WTC11 (cell line): ENCODE measurements at places on chromosomes 16 and 17. TPM values are rescaled to one million over a fixed set of nuclear protein-coding genes. Genes with fewer than 3 reads are reported as not detected.

The CDYL2 gene
- 4.3 to 8.2 TPM (median 5.4 TPM) in 3 replicates for total RNA-seq

The CARD14 gene
- 0.18 to 0.83 TPM (median 0.25 TPM) in 3 replicates for total RNA-seq

The PRSS33 gene
- total RNA-seq: 0.18 to 0.44 TPM (median 0.24 TPM) in 3 replicates

The TXNDC17 gene
- total RNA-seq: 148 to 157 TPM (median 151 TPM) in 3 replicates

The KIF2B gene
- total RNA-seq: not detected in 3 replicates

- DNase-seq: peak; percentile 53
- H3K27me3 ChIP-seq: no peaks in the 10 kb centered on the region; the same call in 1 of the 2 replicates
- H3K4me3 ChIP-seq: no peak overlapping the region
- peaks cover 16% of the 10 kb centered on the region for H3K4me1 ChIP-seq
- H3K27ac ChIP-seq: peak overlapping the region; percentile 41; the same call in 1 of the 2 replicates
Measured at GRCh38 chr17:81868674-81869220, 2.4 kb downstream of the ARHGDIA start.

GRCh38 chr16:50469744-50470321 is 78.4 kb upstream of the NKD1 start:
- H3K27me3 ChIP-seq: peaks cover 50% of the 10 kb centered on the region
- no peak for DNase-seq
- H3K4me3 ChIP-seq: no peak overlapping the region
- H3K4me1 ChIP-seq: peaks cover 41% of the 10 kb centered on the region

GRCh38 chr16:3698941-3699340 is 18.4 kb downstream of the TRAP1 start:
- no peak overlapping the region for H3K27ac ChIP-seq
- H3K4me3 ChIP-seq: no peak overlapping the region
- no peak for DNase-seq
- peaks cover 3% of the 10 kb centered on the region for H3K36me3 ChIP-seq
- no peaks in the 10 kb centered on the region for H3K27me3 ChIP-seq
- H3K4me1 ChIP-seq: 0 out of 2 replicates have a peak, but pooled peaks cover 7% of the 10 kb centered on the region

GRCh38 chr17:8821446-8822105 is 22.4 kb upstream of the MFSD6L start:
- H3K27me3 ChIP-seq: no peaks in the 10 kb centered on the region; the same call in 1 of the 2 replicates
- DNase-seq: no peak
- H3K27ac ChIP-seq: no peak overlapping the region
- H3K36me3 ChIP-seq: no peaks in the 10 kb centered on the region
- no peak overlapping the region for H3K4me3 ChIP-seq
- H3K4me1 ChIP-seq: 0 out of 2 replicates have a peak, but pooled peaks cover 2% of the 10 kb centered on the region

- H3K4me1 ChIP-seq: peaks cover 64% of the 10 kb centered on the region
- H3K36me3 ChIP-seq: peaks cover 49% of the 10 kb centered on the region
- no peak for DNase-seq
- H3K27ac ChIP-seq: peak within 1 kb of the TSS; percentile 96
- no peaks in the 10 kb centered on the region for H3K27me3 ChIP-seq
Measured at GRCh38 chr17:7579001-7579833, at the start of gene CD68. CD68 (plus strand) TSS chr17:7579638; CDS start chr17:7579678, 40 bp downstream.

DNA sequence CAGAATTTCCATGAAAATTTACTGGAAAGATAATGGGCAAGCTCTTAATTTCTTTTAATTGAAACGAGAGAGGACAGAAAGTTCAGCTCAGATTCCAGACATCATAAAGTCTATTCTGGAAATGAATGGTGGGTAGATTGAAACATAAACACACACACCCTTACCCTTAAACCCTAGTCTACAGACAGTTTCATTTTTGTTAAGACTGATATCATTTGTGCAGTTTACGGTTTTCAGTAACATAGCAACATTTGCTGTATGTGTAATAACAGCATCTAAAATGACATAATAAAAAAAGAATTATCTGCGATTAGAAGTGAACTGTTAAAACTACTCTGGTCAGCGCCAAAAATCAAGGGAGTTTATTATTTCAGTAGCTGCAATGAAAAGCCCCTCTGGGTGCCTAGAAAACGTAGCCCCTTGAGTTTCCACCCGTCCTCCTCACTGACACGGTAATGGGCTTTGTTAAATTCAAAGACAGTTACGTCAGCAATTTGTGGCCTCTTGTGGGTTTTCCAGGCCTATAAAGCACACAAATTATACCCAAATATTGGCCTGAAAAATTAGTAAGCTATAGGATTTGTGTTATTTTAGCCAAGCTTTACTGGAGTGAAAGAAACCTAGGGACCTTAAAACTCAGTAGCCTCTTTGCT is 520.6 kb upstream of the SOX9 start:
- no peaks in the 10 kb centered on the region for H3K36me3 ChIP-seq
- H3K27ac ChIP-seq: no peak overlapping the region
- DNase-seq: no peak
- H3K4me1 ChIP-seq: peaks cover 14% of the 10 kb centered on the region
- H3K27me3 ChIP-seq: no peaks in the 10 kb centered on the region

DNA sequence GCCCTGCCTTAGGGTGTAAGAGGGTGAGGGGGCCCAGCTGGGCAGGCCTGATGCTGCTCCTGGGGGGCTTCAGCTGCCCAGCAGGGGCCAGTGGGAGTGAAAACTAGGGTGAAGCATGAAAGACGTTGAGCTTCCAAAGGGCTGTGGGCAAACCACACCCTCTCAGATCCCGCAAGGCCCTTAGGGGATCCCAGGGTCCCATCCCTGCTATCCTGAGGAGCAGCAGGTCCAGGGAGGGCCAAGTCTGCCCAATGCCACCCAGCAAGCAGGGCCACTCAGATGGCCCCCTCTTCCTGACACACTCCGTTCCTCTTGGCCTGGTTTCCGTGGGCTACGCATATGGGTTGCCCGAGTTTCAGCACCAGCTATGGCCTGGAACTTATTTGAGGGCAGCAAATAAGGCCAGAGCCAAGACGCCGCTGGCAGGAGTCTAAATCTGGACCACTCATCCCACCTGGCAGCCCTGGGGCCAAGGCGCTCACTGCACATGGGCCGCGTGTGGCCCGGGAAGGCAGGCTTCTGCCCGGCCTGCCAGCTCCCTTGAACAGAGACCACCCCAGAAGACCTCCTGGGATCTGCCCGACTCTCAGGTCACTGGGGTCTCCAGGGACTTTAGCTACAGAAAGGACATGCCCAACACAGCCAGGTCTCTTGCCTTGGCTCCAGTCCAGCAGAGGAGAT is 4.2 kb downstream of the ATP2A3 start:
- peaks cover 67% of the 10 kb centered on the region for H3K4me1 ChIP-seq
- DNase-seq: no peak
- H3K27me3 ChIP-seq: peaks cover 12% of the 10 kb centered on the region
- H3K27ac ChIP-seq: peak overlapping the region; percentile 78
- no peaks in the 10 kb centered on the region for H3K36me3 ChIP-seq

GRCh38 chr17:51166198-51166986 is at the start of gene NME2:
NME2 (plus strand) TSS chr17:51166411; CDS start chr17:51166831, 420 bp downstream.
- peak within 1 kb of the TSS; percentile 97 for H3K27ac ChIP-seq
- H3K27me3 ChIP-seq: no peaks in the 10 kb centered on the region
- peak within 1 kb of the TSS; percentile 93 for H3K4me3 ChIP-seq
- peaks cover 16% of the 10 kb centered on the region for H3K4me1 ChIP-seq
- peak; percentile 92 for DNase-seq

- no peaks in the 10 kb centered on the region for H3K27me3 ChIP-seq
- H3K4me1 ChIP-seq: peaks cover 10% of the 10 kb centered on the region
- DNase-seq: no peak
- no peaks in the 10 kb centered on the region for H3K36me3 ChIP-seq
- no peak overlapping the region for H3K4me3 ChIP-seq
- H3K27ac ChIP-seq: peak overlapping the region; percentile 84
Measured at GRCh38 chr17:41635121-41636097, 11.0 kb upstream of the KRT17 start.

DNA sequence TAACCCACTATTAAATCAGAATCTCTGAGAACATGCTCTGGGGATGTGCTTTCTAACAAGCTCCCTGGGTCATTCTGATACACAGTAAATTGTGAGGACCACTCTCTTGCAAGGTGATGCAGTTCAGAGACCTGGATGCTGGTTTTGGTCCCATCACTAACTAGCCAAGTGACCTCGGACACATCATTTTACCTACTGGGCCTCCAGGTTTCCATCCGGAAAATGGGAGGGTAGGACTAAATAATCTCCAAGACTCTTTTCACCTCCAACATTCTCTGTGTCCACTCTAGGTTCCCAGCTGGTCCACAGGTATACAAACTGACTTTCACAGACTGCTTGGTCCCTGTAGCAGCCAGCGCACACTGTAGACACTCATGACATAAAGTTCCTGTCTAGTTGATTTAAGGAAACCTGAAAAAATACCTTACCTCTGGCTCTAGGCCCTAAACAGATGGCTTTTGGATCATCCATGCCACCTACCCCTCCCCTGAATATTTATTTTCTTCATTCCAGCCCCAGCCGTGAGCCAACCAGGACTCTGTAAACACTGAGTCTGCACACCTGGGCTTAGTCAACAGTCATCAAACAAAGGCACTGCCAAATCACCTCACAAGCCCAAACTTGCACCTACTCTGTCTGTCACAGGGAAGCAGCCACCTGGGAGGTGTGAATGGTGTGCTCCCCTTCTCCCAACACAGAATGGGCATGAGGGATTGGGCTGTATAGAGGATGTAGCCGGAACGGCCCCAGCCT is 51.3 kb upstream of the MRPS23 start:
- no peak for DNase-seq
- H3K4me3 ChIP-seq: no peak overlapping the region
- 0 out of 2 replicates have a peak overlapping the region, but pooled peaks have one; percentile 6 for H3K27ac ChIP-seq
- H3K4me1 ChIP-seq: peaks cover 57% of the 10 kb centered on the region
- H3K36me3 ChIP-seq: no peaks in the 10 kb centered on the region
- H3K27me3 ChIP-seq: no peaks in the 10 kb centered on the region

DNA sequence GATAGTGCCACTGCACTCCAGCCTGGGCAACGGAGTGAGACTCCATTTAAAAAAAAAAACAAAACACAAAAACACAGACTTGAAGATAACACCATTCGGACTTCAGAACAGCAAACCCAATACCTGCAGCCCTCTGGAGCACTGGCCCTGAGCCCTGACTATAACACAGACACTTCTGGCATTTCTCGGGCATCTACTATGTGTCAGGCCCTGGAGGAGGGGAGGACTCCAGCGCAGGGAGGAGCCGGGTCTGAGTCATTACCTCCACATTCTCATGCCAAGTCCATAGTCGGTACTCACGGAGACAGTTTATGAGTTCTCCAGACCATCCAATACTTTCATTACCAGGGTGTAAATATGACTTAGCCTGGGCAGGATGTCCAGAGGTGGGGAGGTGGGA is 48.8 kb downstream of the PITPNM3 start:
- H3K4me1 ChIP-seq: peaks cover 4% of the 10 kb centered on the region
- peaks cover 6% of the 10 kb centered on the region for H3K27me3 ChIP-seq
- no peak overlapping the region for H3K27ac ChIP-seq
- DNase-seq: no peak
- no peaks in the 10 kb centered on the region for H3K36me3 ChIP-seq

DNA sequence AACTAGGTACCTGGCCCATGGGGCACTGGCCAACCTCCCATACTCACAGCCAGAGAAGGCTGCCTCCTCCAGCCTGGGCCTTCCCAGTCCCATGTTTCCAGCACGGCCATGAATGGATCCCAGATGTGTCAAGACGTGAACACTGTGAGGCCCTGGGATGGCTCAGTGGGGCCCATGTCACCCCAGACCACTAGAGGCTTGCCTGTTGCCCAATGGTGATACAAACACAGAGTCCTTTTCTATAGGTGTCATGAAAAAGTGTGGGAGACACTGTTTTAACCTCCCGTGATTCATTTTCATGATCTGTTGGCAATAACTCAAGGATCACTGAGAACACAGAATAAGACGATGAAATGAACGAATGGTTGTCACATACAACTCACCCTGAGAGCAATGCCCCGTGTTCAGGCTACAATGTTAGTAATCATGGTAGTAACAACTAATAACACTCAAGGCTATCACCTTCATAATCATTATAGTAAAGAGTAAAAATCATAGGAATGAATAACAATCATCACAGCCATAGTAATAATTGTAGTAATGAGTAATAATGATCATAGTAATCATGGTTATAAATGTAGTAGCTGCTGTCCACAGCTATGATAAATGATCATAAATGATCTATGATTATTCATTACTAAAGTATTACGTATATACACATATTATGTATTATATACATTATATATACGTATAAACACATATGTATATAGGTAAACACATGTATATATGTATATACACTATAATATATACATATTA is 64.0 kb downstream of the DYNLRB2 start:
- H3K27ac ChIP-seq: no peak overlapping the region
- H3K27me3 ChIP-seq: no peaks in the 10 kb centered on the region
- peaks cover 2% of the 10 kb centered on the region for H3K4me1 ChIP-seq
- 0 out of 2 replicates have a peak, but pooled peaks cover 3% of the 10 kb centered on the region for H3K36me3 ChIP-seq
- DNase-seq: no peak
- H3K4me3 ChIP-seq: no peak overlapping the region

DNA sequence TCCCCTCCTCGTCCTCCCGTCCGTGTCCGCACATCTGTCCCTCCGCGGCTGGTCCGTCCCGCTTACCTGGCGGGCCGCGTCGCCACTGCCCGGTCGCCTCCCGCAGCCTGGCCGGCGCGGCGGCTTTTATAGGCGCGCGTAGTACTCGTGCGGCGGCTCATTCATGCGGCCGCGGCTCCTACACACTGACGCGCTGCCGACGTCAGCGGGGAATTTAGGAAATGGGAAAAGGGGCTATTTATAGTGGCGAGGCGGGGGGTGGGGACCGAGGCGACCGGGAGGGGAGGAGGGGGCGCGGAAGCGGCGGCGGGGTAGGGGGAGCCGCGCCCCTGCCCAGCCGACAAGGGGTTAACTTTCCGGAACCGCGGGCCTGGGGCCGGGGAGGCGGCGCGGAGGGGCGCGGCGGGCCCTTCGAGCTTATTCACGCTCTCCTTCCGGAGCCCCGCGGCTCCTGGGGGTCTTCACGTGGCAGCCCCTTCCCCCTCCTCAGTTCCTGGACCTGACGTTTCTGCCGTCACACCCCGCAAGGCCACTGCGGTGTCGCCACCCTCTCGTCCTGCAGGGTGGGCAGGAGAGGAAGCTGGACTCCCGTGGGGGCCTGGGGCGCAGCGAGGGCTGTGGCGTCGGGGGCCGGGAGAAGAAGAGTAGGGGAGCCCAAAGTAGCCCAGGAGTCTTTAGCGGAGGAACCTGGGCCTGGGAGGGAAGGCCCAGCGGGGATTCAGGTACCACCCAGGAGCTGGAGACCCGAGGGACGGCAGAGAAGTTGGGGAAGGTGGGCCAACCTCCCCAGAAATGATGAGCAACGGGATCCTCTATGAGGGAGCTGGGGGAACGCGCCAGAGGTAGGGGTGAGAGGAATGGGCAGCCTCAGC is 3.6 kb upstream of the HIC1 start:
- no peaks in the 10 kb centered on the region for H3K36me3 ChIP-seq
- H3K4me1 ChIP-seq: no peaks in the 10 kb centered on the region
- H3K27me3 ChIP-seq: peaks cover 69% of the 10 kb centered on the region
- peak overlapping the region; percentile 41 for H3K4me3 ChIP-seq

DNA sequence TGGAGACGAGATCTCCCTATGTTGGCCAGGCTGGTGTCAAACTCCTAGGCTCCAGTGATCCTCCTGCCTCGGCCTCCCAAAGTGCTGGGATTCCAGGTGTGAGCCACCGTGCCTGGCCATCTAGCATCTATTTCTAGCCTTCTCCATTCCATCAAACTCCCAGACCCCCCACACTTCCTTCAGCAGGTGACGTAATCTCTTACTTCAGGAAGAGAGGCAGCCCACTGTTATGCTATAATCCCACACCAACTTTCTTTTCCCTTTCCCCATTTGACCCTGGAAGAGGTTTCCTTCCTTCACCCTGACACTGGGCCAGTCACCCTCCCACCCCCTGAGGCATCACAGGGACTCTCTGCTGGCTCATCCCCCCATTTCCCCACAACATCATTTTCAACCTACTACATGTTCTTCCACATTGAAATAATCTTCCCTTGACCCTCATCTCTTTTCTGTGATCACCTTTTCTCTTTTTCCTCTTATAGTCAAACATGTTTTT is 7.6 kb downstream of the ITGA2B start:
- no peak overlapping the region for H3K4me3 ChIP-seq
- DNase-seq: no peak
- H3K27ac ChIP-seq: no peak overlapping the region
- peaks cover 14% of the 10 kb centered on the region for H3K4me1 ChIP-seq
- H3K27me3 ChIP-seq: peaks cover 48% of the 10 kb centered on the region
